ENCODE measurements at places on chromosomes 11 and 22.

GRCh38 chr11:2794046-2794967 is 91.3 kb downstream of the CDKN1C start:
- no peak for DNase-seq

DNA sequence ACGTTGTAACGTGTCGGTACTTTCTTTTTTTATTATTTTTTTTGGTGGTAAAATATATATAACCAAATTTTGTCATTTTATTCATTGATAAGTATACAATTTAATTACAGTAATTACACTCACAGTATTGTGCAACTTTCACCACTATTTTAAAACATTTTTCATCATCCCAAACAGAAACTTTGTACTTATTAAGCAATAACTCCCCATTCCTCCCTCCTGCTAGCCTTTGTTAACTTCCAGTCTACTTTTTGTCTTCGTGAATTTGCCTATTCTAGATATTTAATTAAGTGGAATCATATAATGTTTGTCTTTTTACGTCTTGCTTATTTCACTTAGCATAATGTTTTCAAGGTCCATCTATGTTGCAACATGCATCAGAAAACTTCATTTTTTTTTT is 58.5 kb downstream of the STIM1 start:
- no peak for DNase-seq

- DNase-seq = peak; percentile 60
Observed at GRCh38 chr11:82927264-82927880, 25.8 kb downstream of the DDIAS start.

DNA sequence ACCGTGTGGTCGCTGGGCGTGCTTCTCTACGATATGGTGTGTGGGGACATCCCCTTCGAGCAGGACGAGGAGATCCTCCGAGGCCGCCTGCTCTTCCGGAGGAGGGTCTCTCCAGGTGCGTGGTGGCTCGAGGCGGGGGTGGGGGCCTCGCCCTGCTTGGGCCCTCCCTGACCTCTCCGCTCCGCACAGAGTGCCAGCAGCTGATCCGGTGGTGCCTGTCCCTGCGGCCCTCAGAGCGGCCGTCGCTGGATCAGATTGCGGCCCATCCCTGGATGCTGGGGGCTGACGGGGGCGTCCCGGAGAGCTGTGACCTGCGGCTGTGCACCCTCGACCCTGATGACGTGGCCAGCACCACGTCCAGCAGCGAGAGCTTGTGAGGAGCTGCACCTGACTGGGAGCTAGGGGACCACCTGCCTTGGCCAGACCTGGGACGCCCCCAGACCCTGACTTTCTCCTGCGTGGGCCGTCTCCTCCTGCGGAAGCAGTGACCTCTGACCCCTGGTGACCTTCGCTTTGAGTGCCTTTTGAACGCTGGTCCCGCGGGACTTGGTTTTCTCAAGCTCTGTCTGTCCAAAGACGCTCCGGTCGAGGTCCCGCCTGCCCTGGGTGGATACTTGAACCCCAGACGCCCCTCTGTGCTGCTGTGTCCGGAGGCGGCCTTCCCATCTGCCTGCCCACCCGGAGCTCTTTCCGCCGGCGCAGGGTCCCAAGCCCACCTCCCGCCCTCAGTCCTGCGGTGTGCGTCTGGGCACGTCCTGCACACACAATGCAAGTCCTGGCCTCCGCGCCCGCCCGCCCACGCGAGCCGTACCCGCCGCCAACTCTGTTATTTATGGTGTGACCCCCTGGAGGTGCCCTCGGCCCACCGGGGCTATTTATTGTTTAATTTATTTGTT is 2.4 kb downstream of the PIM3 start:
- no peak for DNase-seq

GRCh38 chr11:96228473-96228891 is 114.5 kb downstream of the MAML2 start:
- DNase-seq = no peak

- DNase-seq = no peak
Observed at GRCh38 chr11:60984149-60984548, 12.7 kb downstream of the CD6 start.

DNA sequence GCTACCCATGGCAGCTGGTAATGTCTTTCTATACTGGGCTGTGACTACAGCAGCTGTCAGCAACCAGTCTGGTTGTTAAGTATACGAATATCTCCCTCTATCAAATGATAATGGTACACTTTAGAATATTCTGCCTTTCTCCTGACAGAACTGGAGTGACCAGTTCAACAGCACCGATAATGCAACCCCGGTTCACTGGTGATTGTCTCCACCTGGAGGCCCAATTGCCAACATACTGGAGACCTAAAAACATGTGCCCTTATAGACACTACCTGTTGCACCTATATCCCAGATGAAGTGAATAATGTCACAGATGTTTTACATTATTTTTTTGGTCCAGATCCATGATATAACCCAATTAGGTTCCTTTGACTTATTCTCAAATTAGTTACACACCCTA is 21.1 kb downstream of the OR5P2 start:
- no peak for DNase-seq
